Progenitor cell of endocrine pancreas (in vitro differentiated cells): ENCODE measurements at places on chromosomes 5 and 9.

GRCh38 chr9:91186632-91187108 lies 175.0 kb downstream of the AUH start:
- no peaks in the 10 kb centered on the region for H3K36me3 ChIP-seq
- no peak overlapping the region for H3K27ac ChIP-seq
- H3K27me3 ChIP-seq, result no peaks in the 10 kb centered on the region
- H3K4me3 ChIP-seq, result no peak overlapping the region
- H3K4me1 ChIP-seq, result peaks cover 1% of the 10 kb centered on the region

DNA sequence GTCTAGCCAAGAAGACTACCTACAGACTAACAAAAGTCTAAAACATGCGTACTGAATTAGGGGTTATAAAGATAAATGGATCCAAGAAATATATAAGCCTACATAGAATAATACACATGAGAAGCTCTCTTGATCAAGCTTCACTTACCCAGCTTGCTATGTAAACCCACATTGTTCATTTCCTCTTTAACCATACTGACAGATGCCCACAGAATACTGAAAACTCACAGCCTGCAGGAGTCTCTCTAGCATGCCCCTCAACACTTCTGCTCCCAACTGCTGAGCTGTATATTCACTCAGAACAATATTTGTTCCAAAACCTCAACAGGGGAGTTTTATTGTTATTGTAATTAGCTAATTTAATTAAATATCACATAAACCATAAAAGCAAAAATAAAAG lies 52.4 kb downstream of the RFX3 start:
- H3K36me3 ChIP-seq, result peaks cover 14% of the 10 kb centered on the region
- DNase-seq, result no peak
- H3K4me3 ChIP-seq, result no peak overlapping the region
- peaks cover 11% of the 10 kb centered on the region for H3K4me1 ChIP-seq
- peak overlapping the region; percentile 70 for H3K27ac ChIP-seq

- H3K27me3 ChIP-seq, result peaks cover 3% of the 10 kb centered on the region
- H3K4me1 ChIP-seq, result peaks cover 11% of the 10 kb centered on the region
These were observed 49.3 kb downstream of the NR2F1 start for GRCh38 chr5:93632327-93632726.

DNA sequence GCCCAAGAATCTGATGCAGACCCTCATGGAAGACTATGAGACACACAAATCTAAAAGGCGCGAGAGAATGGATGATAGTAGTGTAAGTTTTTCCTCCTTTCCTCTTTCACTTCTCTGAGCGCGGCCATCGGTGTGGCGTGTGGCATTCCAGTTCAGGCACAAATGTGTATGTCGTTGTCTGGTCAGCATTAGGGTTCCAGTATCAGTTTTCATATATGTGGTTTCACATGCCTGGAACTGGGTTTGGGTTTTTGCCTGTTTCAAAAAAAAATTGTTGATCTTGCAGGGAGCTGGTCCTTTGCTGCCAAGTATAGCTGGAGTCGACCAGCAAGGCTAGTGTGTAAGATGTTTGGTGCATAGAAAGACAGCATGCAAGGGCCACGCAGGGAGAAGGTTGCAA lies 51.5 kb downstream of the C9orf152 start:
- H3K36me3 ChIP-seq, result peaks cover 3% of the 10 kb centered on the region
- no peak for DNase-seq
- H3K27ac ChIP-seq, result no peak overlapping the region
- peaks cover 2% of the 10 kb centered on the region for H3K4me1 ChIP-seq
- no peaks in the 10 kb centered on the region for H3K27me3 ChIP-seq
- H3K4me3 ChIP-seq, result no peak overlapping the region

DNA sequence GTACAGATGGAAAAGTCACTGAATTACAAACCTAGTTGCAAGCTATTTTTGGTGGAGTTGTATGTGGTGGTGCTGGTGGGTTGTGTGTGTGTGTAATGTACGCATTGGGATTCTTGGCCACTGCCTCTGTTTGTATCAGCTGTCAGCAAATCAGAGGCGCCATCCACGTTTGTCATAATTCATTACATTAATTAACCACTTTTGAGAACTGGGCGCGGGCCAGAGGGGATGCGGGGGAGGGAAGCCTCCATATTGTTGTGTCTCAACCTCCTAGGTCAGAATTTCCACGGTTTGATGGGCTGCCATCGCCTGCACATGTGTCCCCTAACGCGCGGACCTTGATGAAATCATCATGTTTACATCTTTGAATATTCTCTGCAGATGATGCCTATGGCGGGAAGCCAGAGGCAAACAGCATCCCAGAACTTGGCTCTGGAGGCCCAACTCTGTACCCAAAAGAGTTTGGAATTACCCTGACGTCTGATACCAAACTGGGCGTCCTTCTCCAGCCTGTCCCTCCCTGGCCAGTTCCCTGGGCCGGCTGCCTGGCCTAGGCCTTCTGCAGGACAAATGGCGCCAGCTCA lies 54.9 kb downstream of the FGF18 start:
- H3K36me3 ChIP-seq, result no peaks in the 10 kb centered on the region
- no peak overlapping the region for H3K27ac ChIP-seq
- peaks cover 4% of the 10 kb centered on the region for H3K27me3 ChIP-seq
- DNase-seq, result no peak

DNA sequence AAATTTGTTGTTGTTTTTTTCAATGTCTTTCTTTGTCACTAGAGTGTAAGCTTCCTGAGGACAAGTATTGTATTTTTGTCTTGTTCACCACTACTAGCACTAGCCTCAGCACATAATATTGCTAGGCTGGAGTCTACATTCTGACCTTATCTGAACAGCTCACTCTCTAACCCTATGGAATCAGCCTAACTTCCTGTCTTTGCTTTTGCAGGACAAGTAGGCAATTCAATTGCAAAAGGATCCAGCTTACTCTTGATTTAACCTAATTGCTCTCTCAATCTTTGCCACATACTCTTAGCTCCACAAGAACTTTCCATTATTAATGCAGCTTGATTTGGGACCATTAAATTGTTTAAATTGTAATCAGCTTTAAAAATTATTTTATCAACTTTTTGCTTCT lies 308.5 kb downstream of the MAN2A1 start:
- H3K4me3 ChIP-seq, result no peak overlapping the region
- H3K27ac ChIP-seq, result no peak overlapping the region
- no peaks in the 10 kb centered on the region for H3K36me3 ChIP-seq
- no peak for DNase-seq

- H3K4me1 ChIP-seq, result peaks cover 5% of the 10 kb centered on the region
- H3K4me3 ChIP-seq, result no peak overlapping the region
- DNase-seq, result no peak
These were observed 191.9 kb downstream of the ATP10B start for GRCh38 chr5:160660132-160660531.

DNA sequence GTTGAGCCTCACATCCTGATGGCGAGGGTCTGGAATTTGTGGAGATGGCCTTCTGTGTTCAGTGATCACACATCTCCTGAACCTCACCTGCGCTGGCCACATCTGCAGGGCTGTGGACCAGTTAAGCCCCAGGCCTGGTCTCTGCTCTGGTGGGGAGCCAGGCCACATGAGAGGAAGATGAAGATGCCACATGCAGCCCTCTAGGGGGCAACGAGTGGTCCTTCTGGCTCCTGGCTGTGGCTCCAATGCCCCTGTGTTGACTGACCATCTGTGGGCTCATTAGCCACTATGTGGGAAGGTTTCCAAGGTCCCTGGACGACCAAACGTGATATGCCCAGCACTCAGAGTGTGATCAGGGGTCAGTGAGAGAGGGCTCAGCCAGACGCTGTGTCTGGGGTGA lies 203.0 kb downstream of the HSPA4 start:
- H3K4me3 ChIP-seq, result no peak overlapping the region
- H3K4me1 ChIP-seq, result peaks cover 4% of the 10 kb centered on the region
- no peak for DNase-seq
- H3K36me3 ChIP-seq, result no peaks in the 10 kb centered on the region
- H3K27me3 ChIP-seq, result peaks cover 7% of the 10 kb centered on the region
- H3K27ac ChIP-seq, result no peak overlapping the region

GRCh38 chr9:2271426-2271825 lies 256.3 kb downstream of the SMARCA2 start:
- peaks cover 7% of the 10 kb centered on the region for H3K27me3 ChIP-seq
- no peak overlapping the region for H3K4me3 ChIP-seq
- no peak overlapping the region for H3K27ac ChIP-seq
- no peak for DNase-seq
- no peaks in the 10 kb centered on the region for H3K36me3 ChIP-seq
- H3K4me1 ChIP-seq, result peaks cover 7% of the 10 kb centered on the region

DNA sequence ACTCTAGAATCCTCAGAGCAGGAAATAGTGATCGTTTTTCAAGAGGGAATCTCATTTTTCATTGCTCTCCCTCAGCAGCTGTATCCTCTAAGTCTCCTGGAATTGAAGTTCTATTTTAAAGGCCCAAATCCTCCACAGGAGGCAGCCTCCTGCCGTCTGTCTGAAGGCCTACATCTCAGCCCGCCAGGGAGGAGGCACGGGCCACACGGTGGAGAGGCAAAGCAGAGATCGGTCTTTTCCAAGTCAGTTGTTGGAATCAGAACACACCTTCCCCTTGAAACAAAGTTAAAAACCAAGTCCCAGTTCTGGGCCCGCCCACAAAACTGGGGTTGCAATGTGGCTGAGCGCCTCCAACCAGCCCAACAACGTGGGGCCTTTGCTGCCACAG lies 68.7 kb downstream of the RAPGEF1 start:
- H3K4me1 ChIP-seq, result peaks cover 19% of the 10 kb centered on the region
- H3K4me3 ChIP-seq, result no peak overlapping the region
- no peaks in the 10 kb centered on the region for H3K36me3 ChIP-seq
- no peaks in the 10 kb centered on the region for H3K27me3 ChIP-seq
- no peak for DNase-seq
- H3K27ac ChIP-seq, result no peak overlapping the region

DNA sequence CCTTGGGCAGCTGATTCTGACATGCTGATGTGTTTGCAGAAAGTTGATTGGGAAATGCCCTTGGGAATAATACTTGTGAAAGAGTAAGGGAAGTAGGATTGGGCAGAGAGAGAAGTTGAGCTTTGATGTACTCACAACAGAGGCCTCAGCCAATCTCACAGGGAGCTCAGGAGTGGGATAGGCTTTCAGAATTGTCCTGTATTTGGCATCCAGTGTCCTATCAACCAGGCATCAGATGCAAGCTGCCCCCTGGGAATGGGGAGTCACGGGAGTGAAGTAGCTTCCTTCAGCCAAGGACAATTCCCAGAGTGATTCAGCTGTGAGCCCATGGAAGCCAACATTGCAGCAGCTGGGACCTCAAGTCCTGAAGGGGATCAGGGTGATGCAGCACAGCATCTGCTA lies 39.6 kb downstream of the DMAC1 start:
- H3K4me1 ChIP-seq, result no peaks in the 10 kb centered on the region
- H3K4me3 ChIP-seq, result no peak overlapping the region

DNA sequence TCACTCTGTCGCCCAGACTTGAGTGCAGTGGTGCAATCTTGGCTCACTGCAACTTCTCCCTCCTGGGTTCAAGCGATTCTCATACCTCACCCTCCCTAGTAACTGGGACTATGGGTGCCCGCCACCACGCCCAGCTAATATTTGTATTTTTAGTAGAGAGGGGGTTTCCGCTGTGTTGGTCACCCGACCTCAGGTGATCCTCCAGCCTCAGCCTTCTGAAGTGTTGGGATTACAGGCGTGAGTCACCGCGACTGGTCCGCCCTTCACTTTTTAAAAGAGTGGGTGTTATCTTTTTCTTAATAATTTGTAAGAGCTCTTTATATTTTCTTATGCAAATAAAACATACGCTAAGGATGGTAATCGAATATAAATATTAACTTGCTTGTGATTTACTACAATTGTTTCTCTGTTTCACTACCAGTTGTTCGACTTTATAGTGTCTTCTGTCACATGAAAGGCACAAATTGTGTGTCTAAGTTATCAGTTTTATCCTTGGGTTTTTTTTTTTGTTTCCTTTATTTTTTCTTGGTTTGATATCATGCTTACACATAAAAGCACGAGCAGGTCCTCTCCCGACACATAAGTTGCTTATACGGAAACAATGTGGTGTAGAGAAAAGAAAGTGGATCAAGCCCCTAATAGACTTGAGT lies 1.9 kb upstream of the GPBP1 start:
- H3K4me1 ChIP-seq, result peaks cover 25% of the 10 kb centered on the region
- DNase-seq, result no peak
- peaks cover 2% of the 10 kb centered on the region for H3K36me3 ChIP-seq

DNA sequence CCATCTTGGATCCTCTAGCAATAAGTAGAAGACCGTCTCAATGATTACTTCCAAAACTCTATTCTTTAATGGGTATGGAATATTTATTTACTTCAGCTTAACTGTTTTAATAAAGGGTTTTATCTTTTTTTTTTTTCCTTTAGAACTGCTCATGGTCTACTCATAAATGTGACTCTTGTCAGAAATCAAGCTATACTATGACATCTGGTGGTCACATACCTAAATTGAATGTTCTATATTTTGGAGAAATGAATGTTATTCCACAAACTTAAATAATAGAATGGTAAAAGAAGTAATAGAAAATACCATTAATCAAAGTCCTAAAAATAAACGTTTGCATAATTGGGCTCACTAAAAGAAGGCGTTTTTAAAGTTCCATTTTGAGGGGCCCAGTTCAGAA lies 131.2 kb upstream of the PLCXD3 start:
- no peak overlapping the region for H3K27ac ChIP-seq
- H3K27me3 ChIP-seq, result no peaks in the 10 kb centered on the region
- no peaks in the 10 kb centered on the region for H3K36me3 ChIP-seq
- H3K4me3 ChIP-seq, result no peak overlapping the region
- no peak for DNase-seq

GRCh38 chr5:178186427-178186826 lies 744 bp downstream of the GMCL2 start:
- H3K36me3 ChIP-seq, result no peaks in the 10 kb centered on the region
- H3K4me1 ChIP-seq, result peaks cover 1% of the 10 kb centered on the region
- H3K27ac ChIP-seq, result no peak overlapping the region

GRCh38 chr9:110213413-110214044 lies 5.6 kb upstream of the C9orf152 start:
- DNase-seq, result no peak
- no peak overlapping the region for H3K4me3 ChIP-seq
- H3K4me1 ChIP-seq, result peaks cover 6% of the 10 kb centered on the region
- peaks cover 12% of the 10 kb centered on the region for H3K27me3 ChIP-seq
- H3K27ac ChIP-seq, result no peak overlapping the region

DNA sequence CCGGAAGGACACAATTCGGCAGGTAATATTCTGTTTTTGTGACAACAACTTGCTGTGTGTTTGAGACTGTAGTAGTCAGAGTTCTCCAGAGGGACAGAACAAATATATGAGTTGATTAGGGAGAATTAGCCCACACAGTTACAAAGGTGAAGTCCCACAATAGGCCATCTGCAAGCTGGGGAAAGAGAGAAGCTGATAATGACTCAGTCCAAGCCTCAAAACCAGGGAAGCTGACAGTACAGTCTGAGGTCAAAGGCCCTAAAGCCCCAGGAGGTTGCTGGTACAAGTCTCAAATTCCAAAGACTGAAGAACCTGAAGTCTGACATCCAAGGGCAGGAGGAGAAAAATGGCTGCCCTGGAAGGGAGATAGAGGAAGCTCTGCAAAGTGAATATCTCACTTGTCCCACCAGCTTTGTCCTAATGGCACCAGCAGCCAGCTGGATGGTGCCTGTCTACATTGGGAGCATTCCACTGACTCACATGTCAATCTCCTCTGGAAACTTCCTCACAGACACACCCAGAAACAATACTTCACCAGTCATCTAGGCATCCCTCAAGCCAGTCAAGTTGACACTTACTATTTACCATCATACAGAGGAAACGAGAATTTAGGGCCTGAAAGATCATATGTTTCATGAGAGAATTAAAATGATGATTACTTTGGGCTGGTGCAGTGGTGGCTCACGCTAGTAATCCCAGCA lies 36.3 kb upstream of the CTXN3 start:
- DNase-seq, result no peak
- H3K27me3 ChIP-seq, result no peaks in the 10 kb centered on the region
- no peak overlapping the region for H3K27ac ChIP-seq
- peaks cover 7% of the 10 kb centered on the region for H3K4me1 ChIP-seq
- H3K4me3 ChIP-seq, result no peak overlapping the region

- DNase-seq, result no peak
- H3K4me3 ChIP-seq, result no peak overlapping the region
- peaks cover 23% of the 10 kb centered on the region for H3K27me3 ChIP-seq
- H3K27ac ChIP-seq, result no peak overlapping the region
- H3K36me3 ChIP-seq, result no peaks in the 10 kb centered on the region
These were observed 72.0 kb downstream of the ZNF474 start for GRCh38 chr5:122201365-122201764.
